Activated T-helper 1 cell treated with Interleukin-2 at 50 U/mL for 16 hours (primary cell): ENCODE measurements at places on chromosomes 1 and 21.

GRCh38 chr1:55396381-55396891, 181.3 kb upstream of the USP24 start:
- DNase-seq, result no peak

DNA sequence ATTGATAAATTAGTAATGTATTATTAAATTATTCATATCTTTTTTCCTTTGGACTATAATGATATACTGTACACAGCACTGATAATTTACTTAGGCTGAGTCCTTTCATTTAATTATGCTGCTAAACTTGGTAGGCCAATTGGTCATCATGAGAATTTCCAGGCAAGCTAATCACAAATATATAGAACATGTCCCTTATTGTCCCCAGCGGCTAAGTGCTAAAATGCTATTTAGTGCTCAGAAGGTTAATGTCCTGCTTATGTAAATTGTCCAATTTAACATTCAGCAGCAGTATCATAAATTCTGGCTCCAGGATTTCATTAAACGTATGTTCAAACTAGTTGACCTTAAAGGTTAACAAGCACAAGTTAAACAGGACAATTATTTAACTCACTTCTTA, 30.0 kb upstream of the RRP15 start:
- no peak for DNase-seq

- no peak for DNase-seq
Measured at GRCh38 chr1:53547231-53547790, 88.1 kb downstream of the DMRTB1 start.

DNA sequence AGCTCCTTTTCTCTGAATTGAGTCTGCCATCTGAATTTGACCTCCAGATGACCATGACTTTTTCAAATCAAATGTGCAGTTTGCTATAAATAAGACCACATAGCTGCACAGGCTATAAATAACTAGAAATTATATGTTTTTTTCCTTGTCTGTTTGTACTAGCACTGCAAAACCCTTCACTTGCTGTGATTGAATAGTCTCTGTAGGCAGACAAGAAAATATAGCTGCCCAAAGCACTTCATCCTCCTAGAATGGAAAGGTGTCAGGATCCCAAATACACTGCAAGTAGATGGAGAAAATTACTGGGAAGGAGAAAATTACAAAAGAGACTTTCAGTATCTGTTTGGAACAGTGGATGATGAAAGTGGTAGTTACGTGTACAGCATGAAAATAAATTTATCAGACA, 175.8 kb downstream of the APP start:
- DNase-seq, result no peak

GRCh38 chr1:173405281-173405680, 71.9 kb upstream of the PRDX6 start:
- DNase-seq, result no peak
